ENCODE measurements at places on chromosomes 16 and 17. TPM values are rescaled to one million over a fixed set of nuclear protein-coding genes. Genes with fewer than 3 reads are reported as not detected.

MYL4 gene
- not detected for total RNA-seq

- H3K4me1 ChIP-seq: peaks cover 40% of the 10 kb centered on the region
- peaks cover 3% of the 10 kb centered on the region for H3K36me3 ChIP-seq
- peak overlapping the region; percentile 61 for H3K27ac ChIP-seq
- DNase-seq: no peak
- H3K27me3 ChIP-seq: no peaks in the 10 kb centered on the region
- no peak overlapping the region for H3K4me3 ChIP-seq
Measured at GRCh38 chr16:17273142-17273561, 197.6 kb downstream of the XYLT1 start.

COG7 gene
- 17.1 TPM for total RNA-seq

SNX20 gene
- total RNA-seq: 44.0 TPM

- H3K27me3 ChIP-seq: no peaks in the 10 kb centered on the region
- H3K27ac ChIP-seq: no peak overlapping the region
- peaks cover 28% of the 10 kb centered on the region for H3K4me1 ChIP-seq
- no peak for DNase-seq
- H3K4me3 ChIP-seq: no peak overlapping the region
Measured at GRCh38 chr17:18323507-18324139, 8.5 kb downstream of the SMCR8 start.

DNA sequence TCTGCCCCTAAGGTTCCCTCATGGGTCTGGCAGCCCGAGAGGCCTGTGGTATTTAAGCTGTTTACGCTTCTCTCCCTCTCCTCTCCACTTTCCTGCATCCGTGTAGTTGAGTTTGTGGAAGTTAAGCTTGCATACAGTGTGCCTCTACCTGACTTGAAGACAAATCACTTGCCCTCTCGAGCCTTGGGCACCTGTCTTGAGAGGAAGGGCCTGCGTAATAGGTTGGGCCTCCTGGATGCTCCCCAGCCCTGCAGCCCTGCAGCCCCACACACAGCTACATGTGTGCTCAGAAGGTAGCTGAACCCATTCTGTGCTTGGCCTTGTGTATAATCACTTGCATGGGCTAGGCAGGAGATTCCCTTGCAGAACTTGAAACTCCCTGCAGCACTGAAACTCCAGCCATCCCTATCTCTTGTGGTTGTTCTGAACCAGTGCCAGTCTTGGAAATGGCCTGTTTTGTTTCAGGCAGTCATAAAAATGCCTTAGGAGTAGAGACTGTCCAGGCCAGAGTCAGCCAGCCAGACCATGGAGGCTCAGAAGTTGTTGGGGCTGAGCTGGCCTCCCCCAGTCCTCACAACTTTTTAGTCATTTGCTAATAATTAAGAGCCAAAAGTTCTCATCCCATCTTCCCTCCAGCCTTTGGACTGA lies 134.6 kb downstream of the CLEC16A start:
- no peaks in the 10 kb centered on the region for H3K27me3 ChIP-seq
- H3K27ac ChIP-seq: peak overlapping the region; percentile 90
- H3K4me1 ChIP-seq: peaks cover 42% of the 10 kb centered on the region
- no peak for DNase-seq
- peak overlapping the region; percentile 73 for H3K4me3 ChIP-seq

DNA sequence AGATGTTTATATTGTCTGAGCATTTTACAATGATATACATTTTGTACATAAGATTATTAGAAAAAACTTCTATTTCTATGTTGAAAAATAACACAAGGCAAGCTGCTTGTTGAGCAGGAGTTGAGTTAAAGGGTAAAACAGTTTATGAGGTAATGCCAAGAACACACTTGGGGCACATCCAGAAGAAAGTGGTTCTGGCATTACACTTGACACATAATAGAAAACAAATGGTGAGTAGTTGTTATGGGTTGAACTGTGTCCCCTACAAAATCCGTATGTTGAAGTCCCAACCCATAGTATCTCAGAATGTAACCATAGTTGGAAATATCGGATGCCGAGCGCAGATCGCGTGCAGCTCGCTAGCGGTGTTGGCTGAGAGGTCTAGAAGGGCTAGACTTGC lies 354.3 kb upstream of the GOT2 start:
- H3K4me1 ChIP-seq: no peaks in the 10 kb centered on the region
- H3K27me3 ChIP-seq: no peaks in the 10 kb centered on the region
- DNase-seq: no peak
- H3K36me3 ChIP-seq: no peaks in the 10 kb centered on the region

All from T-helper 17 cell (primary cell).